ENCODE measurements at places on chromosomes 16 and 17.

GRCh38 chr17:43832976-43833829 lies at the start of gene MPP3:
TSS of gene MPP3 (minus strand) at chr17:43833146. CDS start at chr17:43831906, 1,240 bp downstream.
- no peak for DNase-seq

DNA sequence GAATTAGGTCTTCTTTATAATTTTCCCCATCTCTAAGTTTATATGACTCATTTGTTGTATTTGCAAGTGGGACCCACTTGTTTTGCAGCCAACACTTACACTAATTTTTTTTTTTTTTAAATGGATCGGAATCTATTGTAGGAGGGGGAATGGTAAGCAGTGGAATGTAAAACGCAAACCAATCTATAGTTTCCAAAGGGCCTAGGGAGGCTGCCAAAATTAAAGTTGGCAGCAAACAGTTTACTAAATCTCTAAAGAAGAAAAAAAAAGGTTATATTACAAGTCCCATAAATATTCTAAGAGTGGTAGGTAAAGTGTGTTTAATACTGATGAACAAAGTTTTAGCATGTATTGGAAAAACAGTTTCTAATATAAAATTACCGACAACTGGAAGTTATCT lies 416.8 kb upstream of the SALL1 start:
- DNase-seq, result no peak

GRCh38 chr16:80319181-80319580 lies 221.6 kb upstream of the DYNLRB2 start:
- no peak for DNase-seq

DNA sequence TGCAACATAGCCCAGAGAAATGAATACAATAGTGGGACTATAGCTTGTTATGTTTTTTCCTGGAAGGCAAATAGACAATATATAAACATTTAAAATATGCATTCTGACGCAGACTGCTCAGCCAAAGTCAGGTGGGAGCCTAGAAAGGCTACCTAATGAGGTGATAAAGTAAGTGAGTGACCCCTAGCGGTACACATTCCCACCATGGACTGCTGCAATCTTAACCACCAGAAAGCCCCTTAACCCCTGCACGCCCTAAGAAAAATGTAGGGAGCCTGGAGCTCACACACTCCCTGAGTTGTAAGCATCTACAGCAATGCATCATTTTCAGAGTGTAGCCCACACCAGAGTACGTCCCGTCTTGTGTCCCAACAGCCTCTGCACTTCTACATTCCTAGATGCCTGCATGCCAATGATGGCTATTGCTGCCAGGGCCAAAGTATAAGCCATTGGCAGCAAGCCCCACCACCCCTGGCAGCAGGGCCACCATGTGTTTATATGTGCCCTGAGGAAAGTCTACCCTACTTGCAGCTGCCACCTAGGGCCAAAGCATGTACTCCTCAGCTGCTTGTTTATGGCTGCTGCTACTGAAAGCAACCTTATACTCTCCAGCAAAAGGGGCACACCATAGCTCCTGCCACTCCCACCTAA lies 127.6 kb downstream of the KIF2B start:
- DNase-seq, result no peak

DNA sequence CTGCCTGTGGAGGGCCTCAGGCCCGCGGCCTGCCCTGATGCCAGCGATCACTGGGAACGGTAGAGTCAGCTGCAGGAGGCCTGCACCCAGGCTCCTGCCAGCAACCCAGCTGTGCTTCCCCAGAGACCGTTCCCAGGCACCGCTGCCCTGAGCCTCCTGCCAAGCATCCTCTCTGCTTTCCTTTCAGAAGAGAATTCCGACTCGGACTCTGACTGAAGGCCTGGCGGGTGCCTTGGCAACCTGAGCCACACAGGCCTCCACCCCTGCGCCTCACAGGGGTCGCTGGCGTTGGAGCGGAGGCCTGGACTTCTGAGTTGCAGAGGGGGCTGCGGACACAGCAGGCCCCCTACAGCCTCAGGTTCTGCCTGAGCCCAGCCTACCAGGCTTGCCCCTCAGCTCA lies 7.9 kb downstream of the CMTM3 start:
- DNase-seq, result no peak

DNA sequence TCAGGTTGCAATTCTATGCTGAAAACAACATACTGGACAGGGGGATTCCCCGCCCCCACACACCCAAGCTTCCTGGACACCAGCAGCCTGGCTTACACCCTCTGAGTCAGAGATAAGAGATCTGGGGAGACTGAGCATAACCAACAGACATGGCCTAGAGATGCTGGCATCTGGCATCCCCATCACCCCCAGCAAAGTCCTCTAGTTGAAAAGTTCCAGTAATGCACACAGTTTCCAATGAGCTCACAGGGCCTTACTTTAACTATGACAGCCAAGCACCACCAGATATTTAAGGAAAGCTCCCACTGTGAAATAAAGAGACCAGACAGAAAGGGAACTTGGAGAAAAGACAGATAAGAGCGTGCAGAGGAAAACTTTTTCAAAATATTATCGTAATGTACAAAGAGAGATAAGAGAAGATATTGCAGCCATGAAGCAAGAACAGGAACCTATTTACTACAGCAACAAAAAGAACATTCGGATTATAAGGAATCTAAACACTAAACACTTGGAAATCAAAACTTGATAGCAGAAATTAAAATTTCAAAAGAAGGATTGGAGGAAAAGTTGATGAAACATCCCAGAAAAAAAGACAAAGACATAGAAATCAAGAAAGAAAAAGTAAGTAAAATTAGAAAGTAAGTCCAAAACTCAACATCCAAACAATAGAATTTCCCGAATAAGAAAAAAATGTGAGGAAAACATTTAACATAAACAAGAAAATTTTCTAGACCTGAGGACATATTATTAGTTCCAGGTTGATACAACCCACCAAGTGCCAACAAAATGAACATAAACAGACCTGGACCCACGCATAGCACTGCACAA lies 17.2 kb upstream of the ALOX15 start:
- DNase-seq, result no peak

DNA sequence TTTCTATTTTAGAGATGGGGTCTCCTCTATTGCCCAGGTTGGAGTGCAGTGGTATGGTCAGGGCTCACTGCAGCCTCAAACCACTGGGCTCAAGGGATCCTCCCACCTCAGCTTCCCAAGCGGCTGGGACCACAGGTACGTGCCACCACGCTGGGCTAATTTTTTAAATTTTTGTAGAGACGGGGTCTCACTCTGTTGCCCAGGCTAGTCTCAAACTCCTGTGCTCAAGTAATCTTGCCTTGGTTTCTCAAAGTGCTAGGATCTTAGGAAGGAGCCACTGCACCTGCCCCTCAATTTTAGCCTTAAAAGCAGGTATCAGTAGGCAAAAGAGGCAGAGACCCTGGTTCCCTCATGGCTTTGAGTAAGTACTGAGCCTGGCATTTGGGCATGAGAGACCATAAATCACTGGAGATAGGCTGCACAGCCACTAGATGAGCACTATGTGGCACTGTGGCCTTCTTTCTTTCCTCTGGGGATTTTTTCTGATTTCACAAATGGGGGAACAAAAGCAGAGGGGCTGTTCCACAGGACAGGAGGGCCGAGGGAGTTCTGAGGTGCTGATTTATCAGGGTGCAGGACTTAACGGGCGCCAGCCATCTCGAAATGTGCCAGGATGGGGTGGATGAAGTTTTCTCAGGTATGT lies 82.2 kb downstream of the PLXDC1 start:
- no peak for DNase-seq

GRCh38 chr16:11047057-11047456 lies 102.7 kb downstream of the CLEC16A start:
- DNase-seq, result no peak

DNA sequence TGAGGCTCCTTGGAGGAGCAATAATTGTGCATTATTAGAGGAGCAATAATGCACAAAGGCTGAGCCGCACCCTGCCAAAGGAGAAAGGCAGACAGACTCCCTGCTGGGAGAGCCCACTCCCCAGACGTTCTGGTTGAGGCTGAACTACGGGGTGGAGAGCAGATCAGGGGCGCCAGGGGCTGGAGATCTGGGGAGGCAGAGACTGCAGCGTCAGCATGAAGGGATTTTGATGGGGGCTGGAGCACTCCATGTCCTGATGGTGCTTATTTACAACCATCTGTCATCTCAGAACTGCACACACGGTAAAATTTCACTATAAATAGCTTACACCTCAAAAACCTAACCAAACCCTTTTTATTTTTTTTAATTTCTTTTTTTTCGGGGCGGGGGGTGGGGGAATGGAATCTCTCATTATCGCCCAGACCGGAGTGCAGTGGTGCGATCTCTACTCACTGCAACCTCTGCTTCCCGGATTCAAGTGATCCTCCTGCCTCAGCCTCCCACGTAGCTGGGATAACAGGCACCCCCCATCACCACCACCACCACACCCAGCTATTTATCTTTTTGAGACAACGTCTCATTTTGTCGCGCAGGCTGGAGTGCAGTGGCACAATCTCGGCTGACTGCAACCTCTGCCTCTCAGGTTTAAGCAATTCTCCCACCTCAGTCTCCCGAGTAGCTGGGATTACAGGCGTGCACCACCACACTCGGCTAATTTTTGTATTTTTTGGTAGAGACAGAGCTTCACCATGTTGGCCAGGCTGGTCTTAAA lies 4.3 kb upstream of the C16orf95 start:
- no peak for DNase-seq

GRCh38 chr17:41750862-41751261 lies 16.4 kb upstream of the HAP1 start:
- no peak for DNase-seq

GRCh38 chr16:31168848-31169247 lies 11.1 kb upstream of the FUS start:
- DNase-seq, result no peak

DNA sequence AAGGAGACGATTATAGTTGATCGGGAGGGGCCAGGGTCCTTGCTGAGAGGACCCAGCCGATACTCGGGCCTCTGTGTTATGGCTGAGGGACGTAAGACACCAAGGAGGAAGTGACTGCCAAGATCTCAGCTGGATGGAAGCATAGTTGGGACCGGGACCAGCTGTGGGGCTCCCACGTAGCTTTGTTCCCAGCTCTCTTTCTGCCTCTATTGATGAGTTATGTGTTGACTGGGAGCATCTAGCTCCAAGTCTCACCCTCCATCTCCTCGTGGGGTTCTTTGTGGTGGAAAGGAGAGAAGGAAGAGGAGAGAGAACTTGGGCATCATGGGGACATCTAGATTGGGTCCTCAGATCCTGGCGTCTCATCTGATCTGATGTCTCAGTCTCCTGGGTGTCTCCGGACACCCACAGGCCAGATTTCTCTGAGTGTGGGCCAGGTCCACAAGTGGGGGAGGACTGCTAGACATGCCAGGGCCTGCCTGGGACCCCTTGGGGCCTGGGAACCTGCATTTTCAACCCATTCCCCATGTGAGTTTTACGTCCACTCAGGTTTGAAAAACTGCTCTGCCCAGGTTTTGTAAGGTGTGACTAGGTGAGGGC lies 1.0 kb downstream of the MGRN1 start:
- DNase-seq, result no peak

DNA sequence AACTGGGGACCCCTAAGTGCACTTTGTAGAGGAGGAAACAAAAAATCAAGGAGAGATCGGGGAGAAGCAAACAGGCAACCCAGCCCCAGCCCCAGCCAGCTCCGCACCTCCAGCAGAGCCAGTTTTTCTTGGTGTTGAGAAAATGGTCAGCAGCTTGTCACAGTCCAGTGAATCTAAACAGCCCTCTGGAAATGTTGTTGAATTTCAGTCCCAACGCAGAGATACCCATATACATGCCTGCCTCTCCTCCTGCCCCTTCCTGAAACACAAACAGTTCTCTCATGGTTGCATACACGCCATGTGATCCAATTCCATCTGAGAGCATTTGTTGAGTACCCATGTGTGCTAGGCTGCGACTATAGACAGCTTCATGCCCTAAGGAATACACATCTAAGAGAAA lies 42.4 kb upstream of the LHX1 start:
- DNase-seq, result no peak

- no peak for DNase-seq
Observed at GRCh38 chr16:64866021-64866420, 255.8 kb downstream of the CDH11 start.

GRCh38 chr16:82514262-82514661 lies 112.5 kb upstream of the CDH13 start:
- DNase-seq, result no peak

GRCh38 chr17:76437467-76438402 lies 15.2 kb downstream of the UBE2O start:
- no peak for DNase-seq

GRCh38 chr16:2023092-2024031 lies 3.3 kb upstream of the NHERF2 start:
- DNase-seq, result no peak

- DNase-seq, result no peak
Observed at GRCh38 chr17:73641826-73642600, 2.2 kb downstream of the SDK2 start.

GRCh38 chr16:30049871-30050270 lies 15.7 kb upstream of the ALDOA start:
- DNase-seq, result no peak

GRCh38 chr16:68179855-68180254 lies 56.1 kb downstream of the ESRP2 start:
- DNase-seq, result no peak

- DNase-seq, result no peak
Observed at GRCh38 chr16:85884808-85885463, 14.0 kb upstream of the IRF8 start.

- no peak for DNase-seq
Observed at GRCh38 chr16:51458356-51459140, 307.5 kb upstream of the SALL1 start.

GRCh38 chr16:88350922-88351321 lies 31.8 kb upstream of the ZNF469 start:
- no peak for DNase-seq

DNA sequence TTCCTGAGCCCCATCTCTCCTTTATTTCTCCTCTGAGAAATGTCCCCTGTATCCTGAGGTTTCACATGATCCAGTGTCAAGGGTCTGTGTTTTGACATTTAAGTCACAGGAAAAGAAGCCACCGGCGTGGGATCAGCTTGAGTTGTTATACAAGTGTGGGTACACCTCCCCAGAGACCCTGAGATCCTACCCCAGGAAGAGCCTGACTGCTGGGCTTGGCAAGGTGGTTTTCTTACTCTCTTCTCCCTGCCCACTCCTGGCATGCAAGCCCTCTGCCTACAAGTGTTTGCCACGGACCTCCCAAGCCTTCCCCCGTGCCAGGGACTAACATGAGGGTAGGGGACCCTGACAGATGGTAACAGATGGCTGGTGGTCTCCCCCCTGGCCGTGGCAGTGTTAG lies 2.8 kb upstream of the ARHGAP27 start:
- DNase-seq, result no peak

DNA sequence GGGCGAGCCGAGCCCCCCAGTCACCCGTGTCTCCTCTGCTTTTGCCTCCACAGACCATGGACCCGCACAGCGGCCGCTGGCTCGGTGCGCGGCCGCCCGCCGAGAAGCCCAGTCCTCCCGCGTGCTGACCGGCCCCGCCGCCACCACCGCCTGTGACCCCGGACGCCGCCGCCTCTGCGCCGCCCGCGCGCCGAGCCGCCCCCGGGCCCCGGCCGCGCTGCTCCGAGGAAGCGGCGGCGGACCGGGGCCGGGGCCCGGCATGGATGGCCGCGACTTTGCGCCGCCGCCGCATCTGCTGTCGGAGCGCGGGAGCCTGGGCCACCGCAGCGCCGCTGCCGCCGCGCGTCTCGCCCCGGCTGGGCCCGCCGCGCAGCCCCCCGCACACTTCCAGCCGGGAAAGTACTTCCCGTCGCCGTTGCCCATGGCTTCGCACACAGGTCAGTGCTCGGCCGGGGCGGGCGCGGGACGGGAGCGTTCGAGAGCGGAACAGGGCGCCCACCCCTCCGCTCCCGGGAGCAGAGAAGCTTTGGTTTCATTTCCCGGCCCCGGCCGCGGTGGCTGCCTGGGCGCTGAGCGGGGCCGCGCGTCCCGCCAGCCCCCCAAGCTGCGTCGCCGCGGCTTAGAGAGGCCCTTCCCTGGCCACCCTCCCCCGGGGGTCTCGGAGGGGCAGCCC lies 4.4 kb downstream of the BAHCC1 start:
- no peak for DNase-seq

GRCh38 chr16:35690413-35690812 lies 2231.0 kb downstream of the TP53TG3F start:
- DNase-seq, result no peak
